ENCODE measurements at places on chromosomes 4 and X.

DNA sequence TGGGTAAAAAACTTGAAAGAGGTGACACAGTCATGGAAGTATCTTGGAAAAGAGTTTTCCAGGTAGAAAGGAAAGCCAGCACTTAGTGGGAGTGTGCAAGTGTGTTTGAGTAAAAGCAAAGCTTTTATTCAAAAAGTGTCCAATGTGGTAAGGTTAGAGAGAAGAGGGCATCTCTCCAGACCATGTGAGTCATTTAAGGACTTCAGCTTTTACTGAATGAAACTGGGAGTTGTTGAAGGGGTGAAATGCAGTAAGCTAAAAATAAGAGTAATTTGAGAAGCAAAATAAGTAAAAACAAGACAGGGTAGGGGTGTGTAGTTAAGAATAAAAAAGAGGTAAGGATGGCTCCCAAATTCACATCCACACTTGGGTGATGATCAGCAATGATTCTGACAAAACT lies 238.9 kb downstream of the SLC7A11 start:
- no peak for DNase-seq

DNA sequence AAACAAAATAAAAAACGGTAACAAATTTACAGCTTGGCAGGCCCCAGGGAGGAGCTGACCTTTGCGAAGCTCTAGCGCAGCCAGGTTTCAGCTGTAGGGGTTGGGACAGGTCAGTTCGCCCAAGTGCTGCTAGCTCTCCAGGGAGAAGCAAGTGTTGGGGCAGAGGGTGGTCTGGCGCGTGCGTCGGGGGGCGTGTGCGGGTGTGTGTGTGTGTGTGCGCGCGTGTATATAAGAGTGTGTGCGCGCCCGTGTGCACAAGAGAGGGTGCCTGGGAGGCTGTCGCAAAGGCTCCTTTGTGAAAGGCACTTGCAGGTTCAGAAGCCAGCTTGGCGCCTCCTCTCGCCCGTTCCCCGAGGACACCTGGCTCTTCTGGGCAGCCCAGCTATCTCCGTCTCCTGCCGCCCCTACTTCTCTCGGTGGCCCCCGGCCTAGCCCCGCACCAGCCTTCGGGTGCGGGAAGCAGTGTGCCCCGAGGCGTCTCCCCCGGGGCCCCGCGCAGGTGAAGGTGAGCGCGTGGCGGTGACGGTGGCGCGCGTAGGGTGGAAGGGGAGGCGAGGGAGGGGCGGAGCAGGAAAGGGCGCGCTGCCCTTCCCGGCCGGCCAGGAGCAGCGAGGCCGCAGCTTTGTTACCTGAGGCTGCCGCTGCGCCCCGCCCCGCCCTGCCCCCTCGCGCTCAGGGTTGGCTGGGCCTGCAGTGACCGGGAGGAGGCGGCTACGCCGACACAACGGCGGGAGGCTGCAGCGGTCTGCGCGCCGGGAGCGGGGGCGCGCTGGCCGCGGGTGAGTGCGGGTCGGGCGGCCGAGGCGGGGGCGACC lies at the start of gene FHDC1:
FHDC1 (plus strand) TSS at position 693 of the 815 bp plus-strand sequence. CDS start 6,735 bp downstream, outside the sequence.
- no peak for DNase-seq

DNA sequence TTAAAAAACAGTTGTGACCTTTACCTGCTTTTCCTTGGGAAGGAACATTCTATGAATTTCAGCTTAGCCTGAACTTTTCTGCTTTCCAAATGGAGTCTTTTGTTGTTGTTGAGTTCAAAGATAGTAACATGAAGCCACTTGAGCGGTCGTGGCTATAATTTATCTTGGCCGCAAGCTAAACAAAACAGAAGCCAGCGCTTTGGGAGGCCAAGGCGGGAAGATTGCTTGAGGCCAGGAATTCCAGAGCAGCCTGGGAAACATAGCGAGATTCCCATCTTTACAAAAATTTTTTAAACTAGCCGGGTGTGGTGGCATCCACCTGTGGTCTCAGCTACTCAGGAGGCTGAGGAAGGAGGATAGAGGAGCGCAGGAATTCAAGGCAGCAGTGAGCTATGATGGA lies 29.9 kb downstream of the TKTL1 start:
- DNase-seq: no peak

DNA sequence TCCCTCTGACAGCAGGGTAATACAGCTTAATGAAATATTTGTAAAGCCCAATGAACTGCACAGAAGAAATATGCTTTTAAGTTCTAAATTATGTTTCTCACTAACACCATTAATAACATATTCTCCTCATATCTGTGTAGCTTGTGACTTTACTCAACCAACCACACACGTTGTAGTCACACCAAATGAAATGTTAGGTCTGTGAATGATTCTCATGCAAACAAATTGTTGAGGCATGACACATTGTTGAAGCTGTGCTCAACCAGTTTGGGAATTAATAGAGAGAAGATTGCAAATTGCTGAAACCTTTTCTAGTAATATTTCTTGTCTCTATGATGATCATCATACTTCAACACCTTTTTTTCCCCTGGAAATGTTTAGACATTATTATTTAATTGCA lies 645.9 kb downstream of the PCDH7 start:
- DNase-seq: peak; percentile 28

GRCh38 chr4:154205471-154205870 lies 286.1 kb downstream of the DCHS2 start:
- peak; percentile 8 for DNase-seq

DNA sequence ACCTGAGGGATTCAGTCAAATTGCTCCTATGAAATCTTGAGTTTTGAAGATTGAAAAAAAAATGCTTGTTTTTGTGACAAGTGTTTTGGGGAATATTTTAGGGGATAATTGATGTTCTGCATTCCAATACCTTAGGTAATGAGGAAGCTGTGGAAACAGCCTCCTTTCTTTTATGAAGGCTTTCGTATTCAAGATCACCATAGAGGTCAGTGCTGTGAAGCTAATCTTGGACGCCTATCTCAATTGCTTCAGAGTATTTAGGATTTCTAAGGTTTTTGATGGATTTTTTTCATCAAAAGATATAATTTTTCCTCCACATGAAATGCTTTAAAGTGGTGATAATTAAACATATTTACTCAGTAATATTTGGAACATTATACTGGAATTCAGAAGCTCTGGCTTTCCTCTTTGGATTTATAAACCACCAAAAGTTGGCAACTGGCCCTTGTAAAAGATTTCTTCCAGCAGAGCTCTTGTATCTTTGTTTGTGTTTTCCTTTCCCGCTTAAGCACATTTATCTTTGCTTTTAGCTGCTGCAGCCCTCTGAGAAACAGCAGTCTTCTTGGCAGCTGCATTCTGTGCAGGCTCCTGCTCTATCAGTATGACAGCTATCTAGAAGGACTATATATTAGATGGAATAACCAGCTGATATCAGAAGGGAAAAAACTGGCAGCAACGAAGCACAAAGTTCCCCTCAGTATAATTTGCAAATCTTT lies 63.7 kb downstream of the HMGB2 start:
- DNase-seq: no peak

GRCh38 chrX:134526399-134526798 lies 66.4 kb downstream of the HPRT1 start:
- no peak for DNase-seq
